ENCODE measurements at places on chromosomes 2 and 18. TPM values are rescaled to one million over a fixed set of nuclear protein-coding genes. Genes with fewer than 3 reads are reported as not detected.

The KIF1A gene
- total RNA-seq: 0.47 TPM

The OTX1 gene
- not detected for total RNA-seq

The RAB6C gene
- not detected for total RNA-seq

The TTN gene
- 2.8 TPM for total RNA-seq

The EVA1A gene
- not detected for total RNA-seq

The MAP3K19 gene
- not detected for total RNA-seq

The ABCB11 gene
- not detected for total RNA-seq

The TUBA3E gene
- not detected for total RNA-seq

The NDUFB3 gene
- total RNA-seq: 112 TPM

The IL18R1 gene
- total RNA-seq: 50.2 TPM
